ENCODE measurements at places on chromosomes 11 and 22. TPM values are rescaled to one million over a fixed set of nuclear protein-coding genes. Genes with fewer than 3 reads are reported as not detected.

GRCh38 chr11:43410394-43410793, 51.7 kb downstream of the TTC17 start:
- DNase-seq: no peak

GRCh38 chr11:16759857-16760508, 21.5 kb downstream of the C11orf58 start:
- DNase-seq: no peak

- peak; percentile 80 for DNase-seq
Observed at GRCh38 chr11:63837027-63837688, 1.8 kb upstream of the MARK2 start.

DNA sequence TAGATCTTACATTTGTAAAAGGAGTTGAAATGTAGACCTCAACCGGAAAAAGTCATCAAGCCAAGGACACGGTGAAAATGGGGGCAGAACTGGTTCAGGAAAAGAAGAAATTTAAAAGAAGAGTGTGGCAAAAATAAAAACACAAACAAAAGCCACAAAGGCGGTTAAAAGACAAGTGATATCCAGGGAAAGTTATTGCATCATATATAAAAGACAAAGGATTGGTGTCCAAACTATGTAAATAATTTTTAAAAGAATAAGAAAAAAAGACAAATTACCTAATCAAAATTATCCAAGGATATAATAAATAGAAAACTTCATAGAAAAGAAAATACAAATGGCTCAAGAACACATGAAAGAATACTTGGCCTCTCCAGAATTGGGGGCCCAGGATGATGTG, 45.1 kb upstream of the OPCML start:
- DNase-seq: no peak

The CSTF3 gene
- 13.4 TPM for polyA plus RNA-seq

The TRIM49B gene
- not detected for polyA plus RNA-seq

Data from ovary (tissue), 10 donors.